Neural crest cell (in vitro differentiated cells): ENCODE measurements at places on chromosomes 3 and 15.

GRCh38 chr15:90419738-90420406 is 31.8 kb downstream of the IQGAP1 start:
- DNase-seq: no peak

GRCh38 chr3:17190353-17191078 is 305.8 kb downstream of the PLCL2 start:
- no peak for DNase-seq

DNA sequence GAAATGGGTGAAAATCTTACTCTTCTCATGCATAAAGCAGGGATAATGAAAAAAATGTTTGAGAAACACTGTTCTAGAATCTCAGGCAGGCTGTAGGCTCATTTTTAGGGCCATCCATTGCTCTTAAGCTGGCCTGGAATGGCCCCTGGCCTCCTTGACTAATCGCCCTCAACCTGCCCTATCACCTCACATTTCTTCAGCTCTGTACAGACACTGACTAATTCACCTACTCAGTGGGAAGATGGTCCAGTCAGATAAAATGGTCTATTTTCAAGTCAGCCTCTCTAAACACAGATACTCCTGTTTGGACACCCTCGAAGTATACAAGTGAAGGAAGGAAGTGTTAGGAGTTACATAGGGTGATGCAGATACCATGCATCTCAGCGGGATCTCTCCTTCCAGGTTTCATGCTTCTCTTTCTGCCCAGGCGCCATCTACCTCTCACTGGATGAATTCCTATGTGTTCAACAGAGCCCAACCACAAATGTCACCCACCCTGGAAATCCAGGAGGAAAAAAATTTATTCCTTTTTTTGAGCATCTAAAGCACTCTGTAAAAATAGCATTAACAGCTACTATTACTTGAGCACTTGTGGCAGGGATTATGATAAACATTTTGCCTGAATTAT is 12.1 kb downstream of the FMN1 start:
- no peak for DNase-seq

GRCh38 chr3:85725809-85726208 is 767.0 kb downstream of the CADM2 start:
- DNase-seq: no peak

DNA sequence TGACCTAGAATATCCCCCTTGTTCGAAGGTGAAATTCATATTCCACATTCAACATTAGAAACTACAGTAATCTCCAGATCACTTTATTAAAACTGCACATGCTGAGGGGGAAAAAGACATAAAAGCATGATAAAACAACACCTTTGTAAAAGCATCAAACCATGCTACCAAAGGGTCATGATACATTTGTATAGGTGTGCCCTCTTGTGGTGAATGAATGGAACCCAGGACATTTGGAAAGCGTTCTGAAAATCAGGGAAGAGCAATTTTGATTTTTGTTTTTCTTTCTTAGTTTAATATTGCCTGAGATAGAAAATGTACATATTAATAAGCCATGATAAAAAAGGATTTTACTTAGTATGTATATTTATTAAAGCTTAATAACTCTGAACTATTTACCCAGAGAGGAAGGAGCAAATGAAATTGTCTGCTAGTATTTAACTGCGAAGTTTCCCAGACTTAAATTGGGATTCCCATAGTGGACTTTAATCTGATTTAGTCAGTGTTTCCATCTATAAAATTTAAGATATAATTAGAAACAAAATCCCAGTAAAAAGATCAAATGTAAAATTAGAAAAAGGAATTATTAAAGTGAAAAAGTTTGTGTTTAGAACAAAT is 105.8 kb upstream of the ARL6 start:
- DNase-seq: no peak

DNA sequence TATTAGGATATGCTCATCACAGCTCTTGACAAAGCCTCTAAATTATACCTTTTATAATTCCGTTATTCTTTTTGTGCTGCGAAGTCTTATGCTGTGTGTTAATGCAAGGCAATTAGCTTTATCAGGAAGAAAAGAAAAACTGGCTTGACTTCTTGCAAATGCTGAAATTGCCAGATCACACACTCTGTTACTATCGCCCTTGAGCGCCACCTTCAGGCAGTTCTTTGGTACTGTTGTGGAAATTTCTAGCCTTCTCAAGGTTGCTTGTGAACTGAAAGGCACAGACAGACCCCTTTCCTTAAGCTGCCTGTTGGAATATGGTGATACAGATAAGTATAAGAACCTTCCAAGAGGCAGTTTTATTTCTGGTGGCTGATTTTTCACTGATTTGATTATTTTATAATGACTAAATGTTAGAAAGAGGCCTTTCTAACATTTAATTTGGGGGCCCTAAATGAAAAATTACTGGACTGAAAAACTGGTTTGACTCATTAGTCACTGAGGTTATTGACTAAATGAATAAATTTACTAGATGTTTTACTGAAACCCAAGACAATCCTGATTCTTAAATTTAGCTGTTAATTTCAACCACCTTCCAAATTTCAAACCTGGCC is 126.2 kb upstream of the RASGRP1 start:
- DNase-seq: peak; percentile 82

DNA sequence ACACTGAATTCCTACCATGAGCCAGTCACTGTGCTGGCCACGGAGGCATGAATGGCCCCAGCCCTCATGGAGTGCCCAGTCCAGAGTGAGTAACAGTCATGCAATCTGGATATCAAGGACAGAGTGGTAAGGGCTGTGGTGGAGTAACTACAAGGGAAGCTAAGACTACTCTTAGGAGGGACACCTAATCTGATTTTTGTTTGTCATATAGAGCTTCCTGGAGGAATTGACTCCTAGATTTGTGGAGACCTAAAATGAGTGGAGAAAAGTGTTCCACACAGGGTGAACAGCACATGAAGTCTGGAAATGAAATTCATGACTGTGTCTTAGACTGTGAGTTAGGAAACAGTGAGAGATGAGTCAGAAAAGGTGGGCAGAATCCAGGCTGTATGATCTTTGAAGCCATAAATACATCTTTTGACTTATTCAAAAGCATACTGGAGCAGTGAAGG is 219.9 kb downstream of the NFKBIZ start:
- no peak for DNase-seq

- no peak for DNase-seq
Observed at GRCh38 chr3:46112296-46112695, 85.0 kb upstream of the XCR1 start.

- DNase-seq: no peak
Observed at GRCh38 chr3:10255835-10256234, 7.6 kb downstream of the TATDN2 start.

- DNase-seq: no peak
Observed at GRCh38 chr15:92653836-92654539, 1.6 kb downstream of the FAM174B start.

GRCh38 chr3:142914286-142914811 is 25.5 kb upstream of the PCOLCE2 start:
- DNase-seq: no peak

DNA sequence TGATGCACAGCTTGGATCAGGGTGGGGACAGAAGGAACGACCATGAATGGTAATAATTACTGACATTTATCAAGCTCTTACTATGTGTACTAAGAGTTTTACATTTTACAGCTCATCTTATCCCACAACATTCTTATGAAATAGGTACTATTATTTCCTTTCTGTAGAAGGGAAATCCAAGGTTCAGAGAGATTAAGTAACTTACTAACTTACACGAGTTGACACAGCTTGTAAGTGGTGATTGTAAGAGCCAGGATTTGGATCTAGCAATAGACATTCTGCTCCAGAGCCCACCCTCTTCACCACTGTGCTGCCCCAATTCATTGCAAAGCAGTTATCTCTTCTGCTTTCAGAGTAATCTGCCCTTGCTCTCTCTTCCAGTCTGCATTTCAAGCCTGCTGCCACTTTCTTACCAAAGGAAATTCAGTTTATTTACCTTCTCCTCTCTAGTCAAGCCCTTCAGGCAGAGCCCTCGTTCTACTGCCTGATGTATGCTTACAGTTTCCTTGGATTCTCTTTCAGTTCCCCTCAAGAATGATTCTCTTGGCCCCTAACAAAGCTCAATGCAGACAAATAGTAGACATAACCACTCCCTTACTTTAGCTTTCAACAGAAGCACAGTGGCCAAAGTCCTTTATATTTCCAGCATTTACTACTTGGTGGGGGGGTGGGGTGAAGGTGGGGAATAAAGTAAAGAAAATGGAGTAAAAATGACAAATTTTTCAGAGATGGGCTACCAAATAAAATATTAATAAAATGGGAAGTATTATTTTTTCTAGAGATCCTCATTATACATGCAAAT is 65.8 kb downstream of the ATP8B4 start:
- no peak for DNase-seq

GRCh38 chr3:65114041-65114440 is 426.2 kb upstream of the ADAMTS9 start:
- DNase-seq: no peak

DNA sequence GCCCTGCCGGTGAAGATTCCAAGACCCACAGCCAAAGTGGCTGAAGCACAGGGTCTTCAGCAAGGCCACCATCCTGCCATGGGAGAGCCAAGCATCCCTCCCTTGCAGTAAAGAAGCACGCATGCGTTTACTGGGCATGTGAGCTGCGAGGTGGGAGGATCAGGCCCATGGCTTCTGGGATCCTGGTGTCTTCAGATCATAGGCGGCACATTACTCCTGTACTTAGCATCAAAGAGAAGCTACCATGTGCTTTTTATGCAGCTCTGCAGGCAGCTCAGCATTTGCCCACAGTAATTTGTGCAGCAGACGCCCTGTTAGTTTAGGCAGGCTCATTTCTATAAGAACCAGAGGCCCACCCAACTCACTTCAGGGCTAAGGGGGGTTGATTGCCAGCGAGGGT is 45.7 kb downstream of the IDH2 start:
- no peak for DNase-seq

DNA sequence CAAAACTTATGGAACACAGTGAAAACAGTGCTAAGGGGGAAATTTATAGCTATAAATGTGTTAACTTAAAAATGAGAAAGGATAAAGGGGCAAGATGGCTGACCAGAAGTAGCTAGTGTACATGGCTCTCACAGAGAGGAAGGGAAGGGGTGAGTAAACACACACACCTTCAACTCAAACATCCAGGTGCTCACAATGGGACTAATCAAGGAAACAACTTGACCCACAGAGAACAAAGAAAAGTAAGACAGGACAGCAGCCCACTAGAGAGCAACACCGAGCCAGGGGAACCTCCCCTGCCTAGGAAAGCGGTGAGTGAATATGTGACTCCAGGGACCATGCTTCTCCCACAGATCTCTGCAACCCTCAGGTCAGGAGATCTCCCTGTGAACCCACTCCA is 85.0 kb upstream of the UBP1 start:
- no peak for DNase-seq

GRCh38 chr15:96245252-96245651 is 85.2 kb upstream of the NR2F2 start:
- DNase-seq: no peak
